ENCODE measurements at places on chromosomes 13 and 19.

GRCh38 chr19:28066988-28067387 is 1146.0 kb downstream of the UQCRFS1 start:
- DNase-seq, result no peak

- DNase-seq, result no peak
Observed at GRCh38 chr19:45354241-45354842, 13.8 kb downstream of the KLC3 start.

GRCh38 chr19:29665826-29666577 is 741 bp downstream of the PLEKHF1 start:
- no peak for DNase-seq

DNA sequence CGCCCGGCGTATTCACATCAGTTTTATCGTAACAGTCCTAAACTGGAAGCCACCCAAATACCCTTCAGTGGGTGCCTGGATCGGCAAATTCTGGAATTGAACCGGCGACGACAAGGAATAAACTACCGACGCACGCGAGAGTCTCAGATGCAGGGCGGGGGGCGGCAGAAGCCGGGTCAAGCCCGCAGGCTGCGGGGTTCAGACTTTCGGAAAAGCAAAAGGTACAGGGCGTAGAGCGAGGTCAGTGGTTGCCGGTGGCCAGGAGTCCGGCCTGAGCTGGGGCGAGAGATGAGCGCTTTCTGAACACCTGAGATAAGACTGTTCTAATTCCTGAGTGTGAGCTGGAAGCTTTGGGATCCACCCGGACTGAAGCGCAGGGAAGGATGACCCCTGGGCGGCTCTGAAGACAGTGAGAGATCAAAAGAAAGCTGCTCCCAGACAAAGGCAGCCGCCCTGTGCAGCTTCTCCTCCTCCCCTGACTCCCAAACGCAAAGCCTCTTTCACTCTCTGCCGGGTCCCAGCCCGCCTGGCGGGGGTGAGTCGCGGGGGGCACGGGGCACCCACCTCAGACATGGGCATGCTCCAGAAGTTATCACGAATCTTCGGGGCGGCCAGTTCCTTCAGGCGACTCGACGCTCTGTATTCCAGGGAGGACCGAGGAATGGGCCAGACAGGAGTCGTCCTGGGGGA is 26.2 kb upstream of the MIER2 start:
- no peak for DNase-seq

DNA sequence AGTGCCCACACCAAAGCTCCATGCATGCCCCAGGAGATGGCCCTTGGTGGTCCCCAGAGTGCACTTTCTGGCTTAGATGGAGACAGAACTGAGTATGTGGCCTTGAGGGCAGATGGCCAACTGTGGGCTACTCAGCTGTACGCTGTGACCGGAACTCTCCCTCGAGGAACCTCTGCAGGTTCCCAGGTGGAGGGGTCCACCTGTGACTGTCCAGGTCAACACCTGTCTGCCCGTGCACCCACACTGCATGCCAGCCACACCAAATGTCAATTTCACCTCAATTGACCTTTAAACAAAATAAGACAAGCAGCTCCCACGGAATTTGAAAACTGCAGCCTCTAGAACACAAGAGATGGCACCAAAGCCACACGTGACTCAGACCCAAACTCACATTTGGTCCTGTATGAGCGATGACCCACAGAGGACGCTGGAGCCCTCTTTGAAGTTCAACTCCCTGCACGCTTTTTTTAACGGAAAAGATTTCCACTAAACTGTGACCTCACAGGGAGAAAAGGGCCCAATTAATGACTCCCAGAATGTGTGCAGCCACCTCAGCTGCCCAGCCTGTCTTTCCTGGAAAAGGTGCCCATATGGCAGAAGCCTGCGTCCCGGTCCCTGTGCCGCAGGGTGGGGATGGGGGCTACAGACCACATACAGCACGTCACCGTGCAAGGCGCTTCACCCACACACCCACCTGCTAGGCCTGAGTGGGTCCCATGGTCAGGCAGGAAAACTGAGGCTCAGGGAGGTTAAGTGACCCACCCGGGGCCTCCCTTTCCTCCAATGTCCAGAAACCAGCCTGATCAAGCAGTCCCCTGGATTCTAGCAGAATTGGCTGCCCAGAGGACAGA is 47.7 kb downstream of the KLF2 start:
- DNase-seq, result no peak

DNA sequence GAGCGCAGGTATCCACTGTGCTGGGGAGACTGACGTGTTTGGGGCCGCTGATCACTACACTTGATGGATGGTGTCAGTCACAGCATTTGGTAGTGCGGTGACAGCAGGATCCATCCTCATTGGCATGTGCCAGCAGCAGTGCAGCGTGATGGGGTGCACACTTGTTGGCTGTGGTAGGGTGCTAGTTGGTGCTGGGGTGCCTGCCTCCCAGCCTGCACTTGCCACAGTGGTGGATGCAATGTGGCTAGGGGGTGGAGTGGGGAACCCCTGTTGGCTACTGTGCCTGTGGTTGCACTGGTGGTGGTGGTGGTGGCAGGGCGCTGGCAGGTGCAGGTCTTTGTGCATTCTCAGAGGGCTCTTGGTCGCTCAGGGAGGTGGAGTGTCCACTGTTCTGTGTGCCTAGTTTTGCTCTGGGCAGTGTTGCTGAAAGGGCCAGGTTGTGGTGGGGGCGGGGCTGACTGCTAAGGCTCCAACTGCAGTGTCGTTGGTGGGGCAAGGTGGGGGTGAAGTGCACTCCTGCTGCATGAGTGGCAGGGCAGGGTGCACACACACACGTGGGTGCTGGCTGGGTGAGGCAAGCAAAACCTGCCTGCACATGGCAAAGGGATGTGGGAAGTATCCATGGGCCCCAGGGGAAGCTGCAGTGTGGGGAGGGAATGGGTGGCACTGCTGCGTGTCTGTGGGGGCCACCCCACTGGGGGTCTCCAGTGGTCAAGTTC is 84.8 kb downstream of the ZMYM2 start:
- DNase-seq, result no peak

GRCh38 chr13:102569488-102569887 is 27.3 kb upstream of the TPP2 start:
- no peak for DNase-seq

- no peak for DNase-seq
Observed at GRCh38 chr13:77544758-77545338, 9.3 kb downstream of the SCEL start.

GRCh38 chr19:28936001-28936400 is 276.9 kb downstream of the UQCRFS1 start:
- no peak for DNase-seq

- DNase-seq, result peak; percentile 73
Observed at GRCh38 chr13:109145631-109146030, 516.2 kb downstream of the MYO16 start.

- DNase-seq, result no peak
Observed at GRCh38 chr13:22925881-22926747, 254.7 kb upstream of the SGCG start.

DNA sequence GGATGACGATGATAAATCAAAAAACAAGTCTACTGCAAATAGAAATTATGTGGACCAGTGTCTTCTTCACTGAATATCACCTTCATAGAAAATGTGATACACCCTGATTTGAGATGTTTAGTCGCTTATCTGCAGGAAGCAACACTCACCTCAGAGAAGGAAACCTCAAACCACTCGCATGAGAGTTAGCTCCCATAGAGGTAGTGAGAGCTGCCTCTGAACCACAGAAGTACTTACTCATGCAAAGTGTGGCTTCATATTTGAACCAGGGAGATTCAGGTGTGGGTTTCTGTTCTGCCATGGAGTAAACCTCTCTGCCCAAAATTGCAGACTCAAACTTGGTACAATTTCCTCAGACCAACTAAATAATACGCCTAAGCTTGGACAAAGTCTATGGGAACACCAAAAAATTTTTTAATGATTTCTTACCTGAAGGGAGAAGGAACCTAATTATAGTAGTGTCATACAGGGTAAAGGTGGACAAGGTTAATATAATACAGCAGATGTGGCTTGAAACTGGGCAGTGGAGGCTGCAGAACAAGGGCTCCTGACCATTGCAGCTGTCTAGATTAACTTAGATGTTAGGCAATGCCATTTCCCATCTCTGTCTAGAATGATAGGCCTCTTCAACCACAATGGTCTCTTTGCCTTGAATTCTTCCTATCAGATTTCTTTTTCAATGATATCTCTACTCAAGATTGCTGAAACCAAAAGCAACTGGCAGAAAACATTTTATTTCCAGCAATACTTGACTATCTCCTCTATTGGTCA is 29.6 kb upstream of the RCBTB2 start:
- DNase-seq, result no peak

DNA sequence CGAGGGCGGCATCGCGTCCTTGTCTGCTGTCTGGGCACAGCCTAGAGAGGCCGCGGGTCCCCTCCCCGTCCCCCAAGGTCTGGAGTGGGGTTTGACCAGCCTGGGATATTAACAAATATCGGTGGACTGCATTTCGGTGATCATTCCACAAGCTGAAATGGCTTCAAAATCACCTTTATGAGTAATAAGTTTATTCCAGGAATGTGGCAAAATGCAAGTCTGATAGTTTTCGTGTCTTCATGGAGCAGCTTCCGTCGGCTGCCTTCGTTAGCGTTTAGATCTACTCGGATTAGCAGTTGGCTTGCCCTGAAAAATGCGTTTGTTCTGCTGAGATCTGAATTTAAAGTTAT is 1.1 kb upstream of the GJA3 start:
- no peak for DNase-seq

DNA sequence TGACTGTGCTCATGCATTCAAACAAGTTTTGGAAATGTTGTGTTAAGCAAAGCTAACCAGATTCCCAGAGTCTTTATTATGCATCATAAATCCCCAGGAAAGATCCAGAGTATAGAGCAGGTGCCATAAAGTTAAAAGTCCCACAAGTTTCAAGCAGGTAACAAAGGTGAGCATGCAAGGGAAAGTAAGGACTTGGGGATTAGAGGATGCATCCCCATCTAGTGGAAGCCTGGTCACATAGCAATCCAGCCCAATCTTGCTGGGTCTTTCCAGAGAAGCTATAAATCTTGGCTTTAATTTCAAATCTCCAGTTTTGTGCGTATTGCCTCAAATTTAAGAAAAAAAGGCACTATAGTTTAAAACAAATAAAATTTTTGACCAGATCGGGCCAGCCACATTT is 72.7 kb downstream of the ZNF254 start:
- no peak for DNase-seq

DNA sequence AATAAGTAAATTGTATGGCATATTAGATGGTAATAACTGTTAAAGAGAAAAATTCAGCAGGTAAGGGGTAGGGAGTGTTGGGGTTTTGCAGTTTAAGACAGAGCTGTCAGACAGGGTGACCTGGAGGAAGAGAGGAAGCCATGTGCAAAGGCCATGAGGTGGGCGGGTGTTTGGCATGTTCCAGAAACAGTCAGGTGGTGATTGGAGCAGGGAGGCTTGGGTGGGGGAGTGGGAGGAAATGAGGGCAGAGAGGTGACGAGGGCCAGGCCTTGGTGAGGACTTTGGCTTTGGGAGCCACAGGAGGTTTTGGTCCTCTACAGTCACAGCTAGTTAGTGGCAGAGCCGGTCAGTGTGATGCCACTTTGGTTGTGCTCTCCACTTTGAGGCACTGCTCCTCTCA is 20.1 kb downstream of the RYR1 start:
- DNase-seq, result no peak
